ENCODE measurements at places on chromosomes 2 and 18.

- DNase-seq, result no peak
These were observed 7.7 kb downstream of the PSD4 start for GRCh38 chr2:113181258-113182051.

DNA sequence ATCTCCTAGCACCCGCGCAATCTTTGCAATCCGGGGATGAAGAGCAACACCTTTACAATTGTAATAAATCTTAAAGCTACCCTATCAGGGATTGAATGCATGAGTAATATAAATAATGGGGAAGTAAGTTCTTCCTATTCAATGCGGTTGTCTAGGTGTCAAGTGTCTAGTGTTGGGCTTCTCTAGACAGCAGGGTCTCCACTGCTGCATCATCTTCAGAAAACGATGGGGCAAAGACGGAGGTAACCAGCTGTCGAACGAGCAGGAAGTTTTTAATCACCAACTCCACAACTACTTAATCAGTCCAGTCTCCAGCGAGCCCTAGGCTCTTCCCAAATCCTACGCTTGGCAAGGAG, 573 bp downstream of the STAM2 start:
- no peak for DNase-seq

GRCh38 chr2:160288324-160288723, 88.3 kb upstream of the ITGB6 start:
- no peak for DNase-seq

DNA sequence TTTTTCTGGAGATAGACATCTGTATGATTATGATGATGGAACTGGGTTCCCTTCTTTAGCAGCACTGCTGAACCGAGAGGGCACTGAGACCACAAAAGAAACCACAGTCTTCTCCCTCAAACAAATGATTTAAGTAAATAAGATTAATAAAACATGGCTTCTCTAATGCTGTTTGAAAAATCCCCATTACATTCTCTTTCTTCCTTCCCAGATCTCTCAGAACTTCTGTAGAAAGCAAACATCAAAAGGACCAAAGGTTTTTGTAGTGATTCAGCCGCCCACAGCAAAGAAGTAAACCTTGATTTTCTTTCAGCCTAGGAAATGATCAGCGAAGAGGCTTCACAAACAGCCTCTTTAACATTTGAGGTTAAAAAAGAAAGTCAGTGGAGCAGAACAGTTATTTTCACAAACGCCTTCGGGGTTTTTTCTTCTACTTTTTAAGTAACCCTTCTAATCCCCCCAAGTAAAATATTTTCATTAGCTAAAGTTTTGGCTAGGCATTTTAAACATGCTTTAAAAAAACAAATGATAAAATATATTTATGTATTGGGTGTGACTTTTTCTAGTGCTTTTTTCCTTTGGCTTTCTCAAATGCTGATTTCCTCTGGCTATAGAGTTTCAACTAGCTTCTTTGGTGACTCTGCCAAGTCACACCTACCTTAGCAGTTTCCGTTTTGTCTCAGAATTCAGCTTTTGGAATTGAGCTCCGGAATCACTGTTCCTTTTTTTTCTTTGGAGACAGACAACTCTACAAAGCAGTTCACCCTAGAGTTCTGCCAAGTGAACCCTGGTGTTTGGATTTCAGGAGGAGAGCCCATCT, 89.6 kb downstream of the UPP2 start:
- peak; percentile 22 for DNase-seq

GRCh38 chr18:44047585-44047984, 633.1 kb upstream of the SETBP1 start:
- no peak for DNase-seq

DNA sequence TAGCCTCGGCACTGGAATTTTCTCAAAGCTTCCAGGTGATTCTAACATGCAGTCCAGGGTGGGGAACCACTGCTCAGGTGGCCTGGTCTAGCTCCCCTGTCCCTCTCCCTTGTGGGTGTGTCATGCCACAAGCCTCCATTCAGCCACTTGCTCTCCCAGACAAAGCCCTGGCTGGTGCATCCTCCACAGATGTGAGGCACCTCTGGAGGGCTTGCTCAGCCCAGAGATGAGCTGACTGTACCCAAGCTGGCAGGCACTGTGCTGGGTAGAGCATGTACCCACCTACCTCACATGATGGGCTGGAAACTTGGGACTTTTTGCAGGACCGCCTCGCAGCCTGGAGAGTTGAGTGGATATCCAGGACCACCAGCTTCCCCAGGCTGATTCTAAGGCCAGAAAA, 88.1 kb downstream of the ZBTB7C start:
- no peak for DNase-seq

GRCh38 chr18:658001-658946, 821 bp downstream of the TYMS start:
- peak; percentile 85 for DNase-seq

DNA sequence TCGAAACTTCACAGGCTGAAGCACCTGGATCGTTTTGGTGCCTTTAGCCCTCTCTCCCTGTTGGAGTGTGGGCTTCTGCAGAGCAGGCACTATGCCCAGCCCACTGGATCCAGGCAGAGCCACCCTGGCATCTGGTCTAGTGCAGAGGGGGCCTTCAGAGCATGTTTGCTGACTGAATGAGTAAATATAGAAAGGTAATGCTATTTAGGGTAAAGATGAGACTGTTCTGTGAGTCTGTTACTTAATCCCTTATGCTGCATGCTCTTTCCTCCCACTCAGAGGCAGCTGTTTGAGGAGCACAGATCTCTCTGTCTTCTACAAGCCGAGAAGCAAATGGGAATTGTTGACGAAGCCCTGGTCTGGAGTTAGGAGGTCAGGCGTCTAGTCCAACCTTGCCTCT, 130.2 kb downstream of the RGPD3 start:
- no peak for DNase-seq

Data from activated naive CD4-positive, alpha-beta T cell treated with anti-CD3 and anti-CD28 coated beads, Interleukin-2, amount 50 U/mL, for 72 hours (primary cell).